ENCODE measurements at places on chromosomes 4 and X.

DNA sequence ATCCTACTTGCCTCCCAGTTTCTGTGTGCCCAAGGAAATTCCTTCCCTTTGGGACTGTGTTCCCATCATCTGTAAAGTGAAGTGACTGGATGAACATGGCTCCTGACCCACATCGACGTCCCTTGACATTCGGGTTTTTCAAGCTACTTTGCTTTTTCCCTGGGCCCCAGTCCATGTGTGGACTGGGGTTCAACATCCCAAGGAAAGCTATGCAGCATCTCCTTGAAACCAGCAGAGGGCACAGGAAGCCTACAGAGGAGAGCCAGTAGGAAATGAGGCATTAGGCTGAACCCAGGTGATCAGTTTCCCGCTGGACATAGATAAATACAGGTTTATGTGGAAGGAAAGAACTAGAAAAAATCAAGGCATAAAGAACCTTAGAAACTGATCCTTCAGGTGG, 145.1 kb upstream of the ARHGEF9 start:
- peak; percentile 34 for DNase-seq

DNA sequence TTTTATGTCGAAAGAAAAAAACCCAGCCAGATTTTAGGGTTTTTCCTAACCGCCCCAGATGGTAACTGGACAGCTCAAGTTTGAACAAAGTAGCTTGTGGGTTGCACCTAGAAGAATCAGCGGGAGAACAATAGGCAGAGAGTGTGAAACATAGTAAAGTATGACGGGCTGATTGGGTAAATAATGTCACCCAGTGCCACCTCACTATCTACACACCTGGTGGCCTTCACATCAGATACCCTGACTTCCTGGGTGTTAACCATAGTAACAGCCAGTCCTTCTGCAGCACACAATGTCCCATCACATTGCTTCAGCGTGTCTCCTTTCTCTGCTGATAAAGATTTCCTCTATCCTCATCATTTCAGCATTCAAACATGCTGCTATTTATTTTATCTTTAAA, 159.1 kb upstream of the HS3ST1 start:
- no peak for DNase-seq

DNA sequence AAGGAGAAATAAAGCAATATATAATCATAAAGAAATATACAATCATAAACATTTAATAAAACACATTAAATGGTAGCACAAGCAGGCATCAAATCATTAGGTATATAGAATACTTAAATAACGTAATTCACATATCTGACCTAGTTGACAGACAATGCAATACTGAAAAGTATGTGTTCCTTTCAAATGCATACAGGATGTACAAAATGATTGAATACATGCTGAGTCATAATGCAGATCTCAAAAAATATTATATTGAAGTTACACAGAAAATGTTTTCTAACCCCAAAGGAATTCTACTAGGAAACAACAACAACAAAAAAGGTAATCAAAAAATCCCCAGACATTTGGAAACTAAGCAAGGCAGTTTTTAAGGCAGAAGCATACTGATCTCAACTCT, 1072.0 kb upstream of the INTU start:
- no peak for DNase-seq

DNA sequence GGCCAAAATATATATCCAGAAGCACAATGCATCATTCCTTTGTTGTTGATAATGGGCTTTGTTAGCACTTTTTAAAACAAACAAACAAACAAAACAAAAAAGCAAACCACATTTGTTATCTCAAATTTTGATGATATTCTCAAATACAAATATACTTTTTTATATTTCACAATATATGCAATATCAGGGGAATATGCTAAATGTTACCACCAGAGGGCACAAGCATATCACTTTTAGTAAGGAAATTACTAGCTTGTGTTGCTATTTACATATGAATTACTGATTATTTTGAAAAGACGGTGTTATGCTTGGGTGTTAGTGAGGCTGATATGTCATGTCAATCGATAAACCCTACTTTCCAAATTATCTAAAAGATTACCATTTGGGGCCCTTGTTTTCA, 29.1 kb downstream of the RIPPLY1 start:
- no peak for DNase-seq

GRCh38 chrX:13119386-13119785, 75.0 kb upstream of the FAM9C start:
- no peak for DNase-seq

DNA sequence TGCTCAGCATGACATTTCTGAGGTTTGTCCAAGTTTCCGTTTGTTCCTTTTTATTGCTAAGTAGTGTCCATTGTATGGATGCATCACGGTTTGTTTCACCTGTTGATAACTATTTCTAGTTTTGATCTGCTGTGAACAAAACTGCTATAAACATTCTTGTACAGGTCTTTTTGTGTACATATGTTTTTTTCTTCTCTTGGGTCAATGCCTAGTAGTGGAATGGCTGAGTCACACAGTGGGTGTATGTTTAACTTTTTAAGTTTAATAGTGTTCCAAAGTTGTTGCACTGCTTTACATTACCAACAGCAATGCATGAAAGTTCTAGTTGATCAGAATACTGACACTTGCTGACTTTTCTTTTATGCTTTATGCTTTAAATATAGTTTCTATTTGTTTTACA, 76.7 kb downstream of the MAOB start:
- DNase-seq, result no peak

DNA sequence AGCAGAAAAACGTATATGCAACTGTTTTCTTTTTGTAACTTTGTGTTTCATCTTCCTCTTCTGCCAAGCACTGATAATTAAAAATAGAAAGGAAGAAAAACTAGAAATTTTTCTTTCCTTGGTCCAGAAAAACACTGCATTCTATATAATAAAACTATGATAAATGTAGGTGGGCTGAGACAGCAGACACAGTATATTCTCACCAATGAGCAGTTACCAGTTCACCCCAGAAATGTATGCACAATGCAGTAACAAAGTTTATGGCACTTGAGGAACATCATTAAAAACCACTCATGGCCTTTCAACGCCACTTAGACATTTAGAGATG, 79.4 kb downstream of the FAT1 start:
- DNase-seq, result no peak

DNA sequence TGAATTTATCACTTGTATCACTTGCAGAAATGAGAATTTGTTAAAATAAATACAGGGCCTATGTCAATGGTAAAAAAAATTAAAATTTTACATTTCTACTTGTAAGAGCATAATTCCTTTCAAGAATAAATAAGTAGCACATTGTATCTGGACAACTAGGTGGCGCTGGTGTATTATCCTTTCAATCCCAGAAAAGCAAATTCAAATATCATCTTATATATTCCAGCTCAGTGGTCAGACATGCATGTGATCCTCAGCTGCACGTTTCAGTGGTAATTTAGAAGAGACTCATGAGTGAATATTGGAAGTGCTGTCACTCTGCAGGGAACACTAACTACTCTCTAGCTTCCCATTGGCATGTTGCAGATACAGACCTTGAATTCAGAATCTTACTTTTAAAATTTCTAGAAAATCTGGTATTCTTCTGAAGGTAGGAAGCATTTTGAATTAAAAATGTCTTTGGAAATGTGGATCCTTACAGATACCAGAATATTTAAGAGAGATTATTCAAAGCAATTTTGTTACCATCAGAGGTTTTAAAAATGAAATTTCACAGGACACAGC, 1414.7 kb upstream of the TENM3 start:
- DNase-seq, result peak; percentile 45

DNA sequence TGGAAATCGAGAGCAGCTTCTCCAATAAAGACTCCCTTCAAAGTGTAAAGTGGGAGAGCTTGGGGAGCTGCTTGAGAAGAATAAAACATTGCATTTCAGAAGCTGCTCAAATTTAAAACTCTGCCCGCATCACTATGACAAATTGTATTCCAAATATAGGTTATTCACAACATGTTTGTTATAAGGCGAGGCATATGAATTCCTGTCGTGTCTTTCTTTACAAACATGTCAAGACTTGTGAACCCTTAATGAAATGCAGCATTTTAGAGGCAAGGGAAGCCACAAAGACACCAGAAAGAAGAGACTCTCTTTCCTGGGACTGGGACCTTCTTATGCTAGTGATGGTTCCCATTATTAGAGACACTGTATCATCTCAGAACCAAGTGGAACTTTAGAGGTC, 311.2 kb downstream of the DHX15 start:
- DNase-seq, result no peak

GRCh38 chrX:54807524-54808108, at the start of gene MAGED2:
MAGED2 (plus strand) TSS chrX:54807745; CDS start chrX:54809332, 1,587 bp downstream.
- DNase-seq, result peak; percentile 64

DNA sequence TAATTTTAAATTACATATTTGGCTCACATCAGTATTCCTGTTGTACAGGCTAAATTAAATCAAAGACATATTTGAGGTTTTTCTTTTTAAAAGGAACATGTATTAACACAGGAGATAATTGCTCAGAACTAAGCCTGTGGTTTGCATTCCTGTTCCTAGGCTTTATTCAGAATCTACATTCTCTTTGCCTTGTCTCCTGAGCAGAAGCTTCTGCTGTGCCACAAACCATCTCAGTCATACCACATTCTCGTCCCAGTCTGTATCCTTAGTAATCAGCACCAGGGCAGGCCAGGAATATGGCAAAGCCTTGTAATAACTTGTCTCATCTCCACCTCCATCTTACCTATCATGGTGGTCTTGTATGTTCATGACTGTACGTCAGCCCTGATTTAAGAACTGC, 162.8 kb downstream of the ARHGAP24 start:
- DNase-seq, result no peak

GRCh38 chr4:158999849-159000248, 103.0 kb upstream of the RAPGEF2 start:
- DNase-seq, result no peak

GRCh38 chr4:141668200-141668910, 32.0 kb downstream of the IL15 start:
- DNase-seq, result no peak

DNA sequence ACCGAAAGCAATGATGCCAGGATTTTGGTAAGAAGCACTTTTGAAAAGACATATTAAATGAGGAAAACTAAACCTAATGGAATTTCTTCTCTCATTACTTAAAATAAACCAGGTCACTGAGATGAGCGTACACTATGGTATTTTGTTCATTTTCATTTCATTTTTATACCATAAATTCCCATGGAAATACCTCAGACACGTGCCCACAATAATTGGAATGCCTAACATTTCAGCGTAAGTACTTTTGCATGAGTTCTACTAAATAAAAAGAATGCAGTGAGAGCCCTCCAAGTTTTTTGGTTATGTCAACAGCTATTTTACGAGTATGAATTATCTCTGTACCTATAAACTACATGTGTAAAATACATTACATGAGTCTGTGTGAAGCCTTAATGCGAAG, 3.2 kb downstream of the CAMK2D start:
- no peak for DNase-seq

DNA sequence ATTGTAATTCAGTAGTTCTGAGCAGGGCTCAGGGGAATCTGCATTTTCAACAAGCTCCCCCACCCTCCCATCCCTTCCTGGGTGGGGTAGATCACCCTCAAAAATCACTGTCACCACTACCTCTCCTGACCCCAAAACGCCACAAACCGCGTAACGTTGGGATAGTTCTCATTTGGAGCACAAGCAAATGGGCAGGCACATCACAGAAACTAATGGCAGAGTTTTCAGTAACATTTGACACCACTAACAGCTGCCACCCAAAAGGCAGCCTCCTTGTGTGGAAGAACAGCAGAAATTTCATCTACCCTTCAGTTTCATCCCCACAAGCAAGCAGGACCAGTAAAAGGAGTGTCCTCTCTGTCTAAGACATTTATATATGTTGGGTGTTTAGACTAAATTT, 132.7 kb downstream of the PALLD start:
- DNase-seq, result no peak

All from D341Med (cell line).